CD4-positive, alpha-beta T cell (primary cell): ENCODE measurements at places on chromosomes 7 and 10. TPM values are rescaled to one million over a fixed set of nuclear protein-coding genes. Genes with fewer than 3 reads are reported as not detected.

Gene LRGUK
- total RNA-seq: 0.27 TPM

Gene PTN
- not detected for total RNA-seq

Gene COL1A2
- total RNA-seq: 0.28 TPM

Gene TAS2R5
- 0.47 TPM for total RNA-seq

Gene CDH23
- total RNA-seq: 4.6 TPM

Gene LIPM
- total RNA-seq: not detected

Gene GPR158
- not detected for total RNA-seq

Gene HYCC1
- 12.4 TPM for total RNA-seq

Gene FHIP2A
- 53.7 TPM for total RNA-seq

Gene TEX36
- not detected for total RNA-seq
